ENCODE measurements at places on chromosomes 1 and 21.

- DNase-seq = no peak
Measured at GRCh38 chr1:3753656-3754454, 1.6 kb downstream of the CCDC27 start.

GRCh38 chr1:107547363-107548155 is 406.7 kb downstream of the NTNG1 start:
- DNase-seq = no peak

DNA sequence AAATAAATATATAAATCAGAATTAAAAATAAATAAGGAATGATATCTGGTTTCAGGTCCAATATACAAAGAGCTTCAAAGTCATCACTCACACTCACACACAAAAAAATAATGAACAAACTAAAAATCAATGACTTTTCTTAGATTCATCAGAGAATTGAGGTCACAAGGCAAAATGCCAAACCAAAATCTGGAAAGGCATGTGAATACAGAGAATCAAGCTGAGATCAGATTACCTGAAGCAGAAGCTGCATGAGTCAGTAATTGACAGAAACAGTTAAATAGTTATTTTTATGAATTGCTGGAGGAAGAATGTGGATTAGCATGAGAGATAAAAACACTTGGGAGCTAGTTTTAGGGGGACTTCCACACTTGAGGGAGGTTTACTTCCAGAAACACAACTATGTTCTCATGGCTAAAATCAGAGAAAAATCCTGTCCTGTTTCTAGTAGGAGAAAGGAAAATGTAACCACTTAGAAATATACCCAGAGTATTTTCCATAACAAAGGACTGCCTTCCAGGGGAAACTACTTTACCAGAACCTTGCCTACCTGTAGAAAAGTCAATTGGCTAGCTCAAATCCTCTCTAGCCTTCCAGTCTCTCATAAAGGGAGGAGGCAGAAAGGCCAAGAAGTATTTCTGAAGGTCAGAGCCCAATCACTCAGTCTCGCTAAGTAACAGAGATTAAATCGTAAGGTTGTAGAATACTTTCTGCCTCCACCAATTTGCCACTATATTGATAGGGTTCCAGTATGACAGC is 536.6 kb upstream of the NR5A2 start:
- peak; percentile 28 for DNase-seq

GRCh38 chr1:6265151-6265550 is 4.3 kb upstream of the GPR153 start:
- DNase-seq = no peak

GRCh38 chr1:181783208-181783607 is 278.3 kb downstream of the ZNF648 start:
- no peak for DNase-seq

GRCh38 chr21:43741423-43742096 is 22.6 kb downstream of the PDXK start:
- no peak for DNase-seq

DNA sequence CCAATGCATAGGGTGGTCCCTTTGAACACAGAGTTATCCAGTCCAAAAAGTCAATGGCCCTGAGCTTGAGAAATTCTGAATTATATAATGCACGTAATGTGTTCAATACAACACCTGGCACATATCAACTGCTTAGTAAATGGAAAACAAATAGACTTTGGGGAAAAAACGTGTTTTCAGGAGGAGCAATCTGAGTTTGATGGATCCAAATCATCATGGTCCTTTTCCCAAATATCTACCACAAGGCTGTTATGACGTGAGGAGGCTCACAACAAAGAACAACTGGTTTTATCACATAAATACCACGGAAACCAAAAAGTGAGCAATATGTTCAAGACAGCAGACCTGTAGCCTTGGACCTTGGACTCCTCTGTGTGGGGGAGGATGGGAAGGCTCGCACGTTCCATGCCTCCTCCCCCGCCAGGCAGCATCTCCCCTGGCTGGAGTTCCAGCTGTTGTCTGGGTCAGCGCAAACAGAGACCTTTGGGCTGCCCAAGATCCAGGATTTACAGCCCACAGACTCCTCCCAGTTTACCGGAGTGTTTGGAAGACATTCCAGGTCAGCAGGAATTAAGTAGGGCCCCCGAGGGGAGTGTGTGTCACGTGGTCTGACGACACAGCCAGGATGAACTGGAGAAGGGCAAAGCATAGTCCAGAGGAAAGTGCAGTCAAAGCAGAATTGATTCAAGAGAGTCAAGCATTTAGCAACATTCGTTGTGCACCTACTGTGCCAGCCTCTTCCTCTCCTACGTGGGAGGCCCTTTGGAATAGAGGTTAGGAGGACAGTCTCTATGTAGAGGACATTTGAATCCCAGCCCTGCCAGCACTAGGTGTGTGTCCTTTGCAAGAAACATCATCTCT is 32.2 kb upstream of the MED18 start:
- no peak for DNase-seq

GRCh38 chr1:151501474-151501873 is 9.7 kb upstream of the CGN start:
- DNase-seq = no peak

DNA sequence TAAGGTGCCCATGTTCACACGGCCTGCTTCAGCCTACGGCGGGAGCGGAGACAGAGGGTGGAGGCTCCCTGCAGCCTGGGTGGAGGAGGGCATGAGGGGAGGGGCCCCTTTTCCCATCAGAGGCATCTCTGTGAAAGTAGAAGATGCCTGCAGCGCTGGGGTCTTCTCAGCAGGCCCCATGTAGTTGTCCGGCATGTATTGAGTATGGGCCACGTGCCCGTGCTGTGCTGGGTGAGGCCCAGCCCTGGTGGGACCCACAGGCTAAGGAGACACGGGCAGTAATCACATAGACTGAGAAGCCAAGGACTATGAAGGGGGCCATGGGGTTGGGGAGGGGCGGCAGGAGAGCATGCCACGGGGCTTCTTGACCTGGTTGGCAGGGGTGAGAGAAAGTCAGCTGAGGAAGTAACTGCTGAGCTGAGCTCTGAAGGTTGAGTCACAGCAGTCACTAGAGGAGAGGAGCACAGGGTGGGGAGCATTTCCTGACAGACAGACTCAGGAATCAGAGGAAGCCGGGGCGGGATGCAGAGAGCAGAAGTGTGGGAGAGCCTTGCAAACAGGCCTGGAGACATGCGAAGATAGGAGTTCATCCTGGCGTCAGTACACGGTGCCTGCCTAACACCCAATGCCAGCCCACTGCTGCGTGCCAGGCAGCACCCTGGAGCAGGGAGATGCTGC is 21.6 kb downstream of the PSEN2 start:
- no peak for DNase-seq

- no peak for DNase-seq
Measured at GRCh38 chr1:13935336-13935735, 235.3 kb downstream of the PRDM2 start.

DNA sequence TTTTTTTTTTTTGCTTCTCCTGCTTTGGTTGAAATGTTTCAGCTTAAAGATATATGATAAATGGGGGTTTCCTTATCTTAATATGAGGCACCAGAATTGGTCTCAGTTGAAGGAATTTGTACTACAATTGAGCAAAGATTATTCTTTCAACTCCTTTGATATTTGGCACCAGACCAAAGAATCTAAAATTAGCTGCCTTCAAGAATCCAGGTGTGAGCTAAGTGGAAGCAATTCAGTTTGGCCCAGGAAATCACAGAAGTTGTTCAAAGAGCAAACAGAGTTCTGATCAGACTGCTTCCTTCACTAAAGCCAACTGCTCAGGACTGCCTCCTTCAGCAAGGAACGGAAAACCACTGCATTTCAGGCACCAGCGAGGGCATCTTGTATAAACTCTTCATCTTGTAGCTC is 68.3 kb upstream of the BCAR3 start:
- no peak for DNase-seq

- no peak for DNase-seq
Measured at GRCh38 chr1:22615886-22616285, 20.5 kb upstream of the C1QA start.

- no peak for DNase-seq
Measured at GRCh38 chr1:70675737-70676156, 264.7 kb downstream of the CTH start.

GRCh38 chr1:116258668-116259419 is 114.2 kb upstream of the ATP1A1 start:
- DNase-seq = no peak

DNA sequence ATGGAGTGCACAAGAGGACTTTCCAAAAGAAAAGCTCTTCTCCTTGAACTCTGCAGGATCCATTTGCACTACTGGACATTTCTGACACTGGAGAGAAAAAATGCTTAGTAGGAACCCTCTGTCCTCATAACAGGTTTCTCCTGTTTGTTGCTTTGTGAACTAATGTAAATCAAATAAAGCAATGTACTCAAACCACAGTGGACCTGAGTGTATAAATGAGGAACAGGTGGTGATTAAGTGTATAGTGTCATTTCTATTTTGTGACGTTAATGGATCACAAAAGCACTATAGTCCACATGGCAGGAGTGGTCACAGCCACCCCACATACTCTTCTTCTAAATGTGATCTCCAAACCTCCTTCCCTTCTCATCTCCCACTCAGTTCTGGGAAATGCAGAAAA is 268.4 kb upstream of the DUSP10 start:
- DNase-seq = no peak

- DNase-seq = no peak
Measured at GRCh38 chr21:39805983-39806382, 61.0 kb downstream of the IGSF5 start.

DNA sequence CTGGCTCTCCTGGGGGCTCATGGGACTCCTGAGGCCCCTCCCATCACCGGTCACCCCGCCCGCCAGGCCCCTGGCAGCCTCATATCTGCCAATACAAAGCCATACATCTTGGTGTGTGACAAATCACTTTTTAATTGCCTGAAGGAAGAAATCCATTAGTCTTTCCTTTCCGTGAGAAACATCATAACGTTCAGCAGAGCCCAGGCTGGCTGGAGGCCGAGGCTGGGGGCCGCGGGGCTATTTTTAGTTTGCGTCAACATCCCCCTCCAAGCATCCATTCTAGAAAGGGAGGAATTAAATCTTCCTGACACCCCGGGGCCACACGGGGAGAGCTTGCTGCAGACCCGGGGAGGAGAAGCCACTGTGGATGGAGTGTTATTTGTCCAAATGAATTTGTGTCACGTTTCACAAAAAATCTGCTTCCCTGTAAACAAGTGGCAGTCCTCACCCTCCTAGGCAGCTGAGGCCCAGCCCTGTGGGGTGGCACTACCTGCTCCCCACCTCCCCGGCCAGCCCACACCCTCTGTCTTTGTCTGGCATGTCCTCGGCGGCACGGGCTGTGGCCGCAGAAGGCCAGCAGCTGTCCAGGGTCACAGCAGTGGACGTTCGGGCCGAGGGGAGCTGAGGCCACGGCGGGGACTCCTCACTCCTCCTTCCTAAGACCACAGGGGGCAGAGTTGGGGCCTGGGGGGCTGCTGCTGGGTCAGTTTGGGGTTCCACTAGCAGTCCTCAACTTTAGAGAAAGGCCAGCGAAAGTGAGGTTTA is 236.9 kb upstream of the VAMP3 start:
- no peak for DNase-seq

- DNase-seq = no peak
Measured at GRCh38 chr1:214124281-214124805, 136.6 kb downstream of the PROX1 start.

- no peak for DNase-seq
Measured at GRCh38 chr1:187837787-187838186, 1009.0 kb downstream of the PLA2G4A start.

DNA sequence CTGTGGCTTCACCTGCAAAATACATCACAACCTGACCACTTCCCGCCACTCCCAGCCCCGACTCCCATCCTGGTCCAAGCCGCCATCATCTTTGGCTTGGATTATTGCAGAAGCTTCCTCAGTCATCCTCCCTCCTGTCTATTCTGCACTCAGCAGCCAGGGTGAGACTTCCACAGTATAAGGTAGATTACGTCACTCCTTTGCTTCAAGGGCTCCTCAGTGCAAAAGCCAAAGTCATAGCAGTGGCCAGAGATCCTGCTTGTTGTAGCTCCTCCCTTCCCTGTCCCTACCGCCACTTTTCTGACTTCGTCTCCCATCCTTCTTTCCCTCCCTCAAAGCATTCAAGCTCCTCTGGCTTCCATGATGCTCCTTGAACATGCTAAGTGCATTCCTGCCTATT is 152.8 kb downstream of the GRIK3 start:
- no peak for DNase-seq

DNA sequence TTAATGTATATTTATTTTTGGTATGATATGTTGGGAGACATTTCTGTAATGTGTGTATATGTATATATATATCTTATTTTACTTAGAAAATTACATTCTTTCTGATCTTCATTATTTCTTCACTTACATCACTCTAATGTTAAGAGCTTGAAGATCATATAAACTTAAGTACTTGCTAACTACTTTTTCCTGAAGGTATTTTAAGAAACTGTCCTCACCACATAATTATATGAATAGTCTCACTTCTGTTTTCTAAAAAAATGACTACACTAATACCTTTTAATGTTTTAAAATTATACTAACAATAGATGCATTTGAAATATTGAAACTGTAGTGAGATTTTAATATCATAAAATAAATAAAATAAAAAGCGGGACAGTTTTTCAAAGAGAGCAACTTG is 377.1 kb downstream of the LRRIQ3 start:
- DNase-seq = no peak

DNA sequence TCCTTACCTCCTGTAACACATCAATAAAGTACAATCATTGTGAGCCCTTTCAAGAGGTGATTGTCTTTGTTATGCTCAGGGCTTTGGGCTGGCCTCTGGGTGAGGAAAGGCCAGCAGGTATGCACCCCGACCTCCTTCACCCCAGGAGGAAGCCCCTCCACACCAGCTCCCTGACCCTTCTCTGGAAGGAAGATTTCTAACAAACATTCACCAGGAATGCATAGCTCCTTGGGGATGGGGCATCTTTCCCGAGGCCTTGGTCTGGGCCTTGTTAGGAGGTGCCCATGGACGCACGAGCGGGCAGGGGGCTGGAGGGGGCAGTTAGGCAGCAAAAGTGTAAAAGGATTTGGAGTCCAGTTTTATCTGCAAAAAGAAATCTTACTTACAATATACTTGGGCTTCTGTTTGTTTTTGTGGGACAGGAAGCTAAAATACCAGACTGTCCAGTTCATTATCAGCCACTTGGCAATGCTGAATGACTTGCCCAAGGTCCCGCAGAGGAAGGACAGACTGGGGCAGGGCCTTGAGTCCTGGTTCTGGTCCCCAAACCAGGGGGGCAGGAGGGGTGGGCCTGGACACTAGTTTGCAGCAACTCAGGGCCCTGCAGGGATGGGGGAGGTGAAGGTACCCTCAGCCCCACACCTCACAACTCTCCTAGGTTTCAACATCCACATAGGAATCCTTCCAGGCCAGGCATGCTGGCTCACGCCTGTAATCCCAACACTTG is 10.1 kb downstream of the ZC3H12A start:
- no peak for DNase-seq

- no peak for DNase-seq
Measured at GRCh38 chr1:96464991-96465390, 256.6 kb upstream of the PTBP2 start.

DNA sequence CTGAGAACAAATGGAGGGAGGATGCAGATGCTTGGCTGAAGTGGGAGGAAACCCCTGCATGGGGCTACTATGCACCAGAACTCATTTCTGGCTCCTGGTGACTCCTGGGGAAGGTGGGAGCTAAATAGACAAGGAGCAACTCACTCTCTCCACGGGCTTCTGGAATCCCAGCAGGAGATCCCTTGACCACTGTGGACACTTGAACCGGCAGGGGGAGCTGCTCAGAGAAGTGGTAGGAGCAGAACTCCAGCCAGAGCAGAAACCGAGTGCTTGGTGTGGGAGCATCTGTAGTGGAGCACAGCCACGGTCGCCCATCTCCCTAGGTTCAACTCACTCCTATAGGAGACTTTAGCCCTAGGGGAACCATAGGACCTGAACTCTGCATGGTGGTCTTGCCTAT is 205.6 kb upstream of the GJB5 start:
- DNase-seq = no peak

Measured in AG09309 (cell line).